ENCODE measurements at places on chromosomes 3 and 15. TPM values are rescaled to one million over a fixed set of nuclear protein-coding genes. Genes with fewer than 3 reads are reported as not detected.

The NOX5 gene
- total RNA-seq, result 0.31 TPM

The ATRIP gene
- 9.3 TPM for total RNA-seq

The SEMA5B gene
- 0.29 TPM for total RNA-seq

The MYL3 gene
- total RNA-seq, result not detected

The ATP13A5 gene
- total RNA-seq, result not detected

The PP2D1 gene
- not detected for total RNA-seq

The CCR9 gene
- not detected for total RNA-seq

The LXN gene
- 68.9 TPM for total RNA-seq

The CASR gene
- not detected for total RNA-seq

The MFSD1 gene
- 56.1 TPM for total RNA-seq

The BOC gene
- total RNA-seq, result 7.0 TPM

The AMIGO3 gene
- 1.4 TPM for total RNA-seq

The SPSB4 gene
- total RNA-seq, result not detected

The ZNF662 gene
- not detected for total RNA-seq

The A4GNT gene
- total RNA-seq, result not detected

The ITIH1 gene
- not detected for total RNA-seq

The C2CD4B gene
- total RNA-seq, result not detected

The MORC1 gene
- not detected for total RNA-seq

The POPDC2 gene
- total RNA-seq, result 0.18 TPM

The ABHD14A gene
- 14.8 TPM for total RNA-seq

The LARP6 gene
- 81.2 TPM for total RNA-seq

The ADIPOQ gene
- total RNA-seq, result not detected

The LRRIQ4 gene
- not detected for total RNA-seq

The GP9 gene
- total RNA-seq, result not detected

The EPHA3 gene
- total RNA-seq, result not detected

The HRH1 gene
- 9.7 TPM for total RNA-seq

The TMEM108 gene
- total RNA-seq, result not detected

The VPS18 gene
- total RNA-seq, result 22.9 TPM

The ATP2B2 gene
- total RNA-seq, result 0.21 TPM

The SERP1 gene
- 53.5 TPM for total RNA-seq

The SATB1 gene
- total RNA-seq, result 0.13 TPM

The TICRR gene
- total RNA-seq, result 14.0 TPM

The XYLB gene
- 4.3 TPM for total RNA-seq

The EOMES gene
- total RNA-seq, result 2.1 TPM

The RPL4 gene
- total RNA-seq, result 5,362 TPM

The PCOLCE2 gene
- total RNA-seq, result 38.2 TPM

The TM4SF1 gene
- total RNA-seq, result 2,525 TPM
